Activated CD4-positive, alpha-beta T cell treated with anti-CD3 and anti-CD28 coated beads, Interleukin-2, Interleukin-6, amounts not matched to agents 100 ng/mL and 50 ng/mL, durations not matched to agents 16 hours and 8 hours (primary cell): ENCODE measurements at places on chromosomes 3 and 15.
A peak's percentile ranks its signal among the peaks of the same experiment; 100 is the strongest.

DNA sequence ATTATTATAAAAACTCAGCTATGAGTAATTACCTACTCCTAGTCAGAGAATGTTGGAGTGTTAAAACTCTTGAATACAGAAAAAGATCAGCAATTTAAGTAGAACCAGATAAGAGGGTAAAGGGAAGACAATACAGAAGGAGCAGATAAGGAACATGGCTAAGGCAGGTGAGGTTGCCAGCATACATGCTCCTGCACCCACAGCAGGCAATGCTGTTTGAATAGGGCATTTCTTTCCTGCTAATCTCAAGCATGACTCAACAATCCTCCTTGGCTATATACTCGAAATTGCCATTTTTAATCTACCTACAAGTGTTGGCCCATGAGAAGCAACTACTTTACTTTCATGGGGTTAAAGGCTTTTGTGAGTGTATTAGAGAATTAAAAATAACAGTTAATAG is 494.5 kb downstream of the DIPK2A start:
- no peak for DNase-seq

GRCh38 chr3:71127844-71128243 is 455.7 kb downstream of the FOXP1 start:
- no peak for DNase-seq

GRCh38 chr15:77543159-77543882 is 89.4 kb downstream of the LINGO1 start:
- peak; percentile 86 for DNase-seq

- DNase-seq: no peak
Observed at GRCh38 chr15:58875343-58875742, 58.1 kb downstream of the SLTM start.

GRCh38 chr3:160616716-160617115 is 51.3 kb upstream of the KPNA4 start:
- no peak for DNase-seq

DNA sequence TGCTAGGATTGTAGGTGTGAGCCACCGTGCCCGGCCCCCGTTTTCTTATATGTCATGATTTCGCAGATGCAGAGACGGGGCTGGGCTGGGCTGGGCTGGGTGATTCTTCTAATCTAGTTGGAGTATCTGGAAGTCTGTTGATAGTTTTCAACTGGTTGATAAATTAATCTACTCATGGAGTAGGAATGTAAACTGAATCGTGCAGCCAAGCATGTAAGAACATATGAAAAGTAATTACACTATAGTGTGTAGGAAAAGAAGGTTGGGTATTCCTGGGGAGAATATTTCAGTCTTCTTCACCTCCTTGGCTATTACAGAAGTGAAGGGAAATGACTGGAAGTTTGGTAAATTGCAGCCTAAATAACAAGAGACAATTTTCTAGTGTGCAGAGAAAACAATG is 82.6 kb upstream of the MAGI1 start:
- no peak for DNase-seq

- no peak for DNase-seq
Observed at GRCh38 chr15:48440084-48440483, 108.9 kb downstream of the DUT start.

GRCh38 chr15:79432345-79433275 is 474 bp downstream of the MINAR1 start:
- DNase-seq: no peak

GRCh38 chr3:52786330-52787215 is 8.0 kb upstream of the ITIH3 start:
- no peak for DNase-seq

DNA sequence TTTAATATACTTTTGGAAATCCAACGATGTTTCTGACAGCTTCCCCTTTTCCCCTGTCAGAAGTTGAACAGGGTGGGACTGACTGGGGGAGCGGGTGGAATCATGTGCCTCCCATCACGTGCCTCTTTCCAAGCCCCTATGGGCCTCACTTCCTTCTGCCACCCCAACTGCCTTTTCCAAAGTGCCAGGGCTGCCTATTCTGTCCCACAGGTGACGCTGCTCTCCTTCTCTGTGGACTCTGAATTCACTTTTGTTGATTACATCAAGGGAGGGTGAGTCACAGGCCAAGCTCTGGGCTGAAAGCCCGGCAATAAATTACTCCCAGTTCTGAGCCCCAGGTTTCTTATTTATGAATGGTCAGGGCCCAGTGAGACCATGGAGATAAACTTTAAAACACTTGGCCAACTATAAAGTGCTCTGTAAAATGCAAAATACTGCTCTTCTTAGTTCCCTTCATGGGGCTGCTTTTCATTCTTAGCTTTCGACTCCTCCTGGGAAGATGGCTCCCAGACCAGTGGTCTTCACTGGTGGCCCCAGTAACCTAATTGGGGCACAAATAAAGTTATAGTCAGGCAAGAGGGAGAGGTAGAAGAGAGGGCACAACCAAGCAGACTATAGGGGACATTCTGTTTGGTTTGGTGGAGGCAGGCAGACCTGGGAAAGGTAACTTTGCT is 12.3 kb downstream of the CPNE9 start:
- peak; percentile 28 for DNase-seq

DNA sequence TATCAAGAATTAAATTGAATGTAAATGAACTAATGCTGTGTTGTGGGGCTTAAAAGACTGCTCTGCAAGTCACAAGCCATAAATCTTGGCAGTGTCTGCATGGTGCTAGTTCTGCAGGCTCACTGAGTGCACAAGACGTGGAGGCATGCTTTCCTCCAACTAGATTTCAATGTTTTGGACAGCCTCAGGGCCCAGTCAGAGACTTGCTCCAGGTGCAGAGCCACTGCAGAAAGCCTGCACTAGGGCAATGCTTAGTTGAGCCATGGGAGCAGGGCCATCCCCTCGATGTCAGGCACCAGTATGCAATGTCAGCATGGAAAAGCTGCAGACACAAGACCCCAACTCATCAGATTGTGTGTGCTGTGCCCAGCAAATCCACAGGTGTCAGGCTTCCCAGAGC is 234.5 kb upstream of the CDIN1 start:
- no peak for DNase-seq

DNA sequence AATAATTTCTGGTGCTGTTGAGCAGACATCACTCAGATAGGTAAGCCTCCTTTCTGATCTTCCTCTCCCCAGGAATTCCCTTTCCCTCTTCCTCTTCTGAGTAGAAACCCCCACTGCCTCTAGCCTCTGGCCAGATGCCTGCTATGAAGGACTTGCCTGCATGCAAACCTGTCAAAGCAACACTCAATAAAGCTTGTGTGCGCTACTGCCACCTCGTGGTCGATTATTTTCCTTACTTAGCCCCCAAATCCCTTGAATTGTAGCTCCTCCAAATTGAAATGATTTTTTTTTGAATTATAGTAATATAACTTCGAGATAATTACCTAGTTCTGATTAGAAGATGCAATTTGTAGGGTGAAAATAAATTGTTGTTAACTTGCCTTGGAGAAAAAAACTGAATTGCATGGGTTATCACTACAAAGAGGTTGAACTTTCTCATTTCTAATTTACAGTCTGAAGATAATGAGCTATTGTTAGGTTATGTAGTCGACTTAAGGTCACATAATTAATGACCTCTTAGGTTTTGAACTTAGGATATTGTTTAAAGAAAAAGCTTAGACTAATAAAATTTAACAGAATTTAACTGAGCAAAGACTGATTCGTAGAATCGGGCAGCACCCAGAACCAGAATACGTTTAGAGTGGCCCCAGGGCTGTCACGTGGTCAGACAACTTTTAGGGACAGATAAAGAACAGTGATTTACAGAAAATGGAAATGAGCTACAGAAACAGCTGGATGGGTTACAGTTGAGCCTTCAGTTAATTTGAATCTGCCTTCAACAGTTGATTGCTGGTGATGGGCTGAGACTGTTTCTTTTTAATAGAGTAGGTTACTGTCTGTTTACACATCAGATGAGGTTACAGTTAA is 269.3 kb downstream of the ARPP21 start:
- peak; percentile 49 for DNase-seq
